ENCODE measurements at places on chromosomes 3 and 15.

- no peak for DNase-seq
These were observed 214.3 kb downstream of the MCTP2 start for GRCh38 chr15:94445566-94446160.

GRCh38 chr15:26294059-26294689, 431.0 kb upstream of the ATP10A start:
- no peak for DNase-seq

GRCh38 chr3:20111836-20112235, 71.6 kb downstream of the KAT2B start:
- no peak for DNase-seq

GRCh38 chr3:158908187-158908734, 106.4 kb downstream of the MFSD1 start:
- no peak for DNase-seq

DNA sequence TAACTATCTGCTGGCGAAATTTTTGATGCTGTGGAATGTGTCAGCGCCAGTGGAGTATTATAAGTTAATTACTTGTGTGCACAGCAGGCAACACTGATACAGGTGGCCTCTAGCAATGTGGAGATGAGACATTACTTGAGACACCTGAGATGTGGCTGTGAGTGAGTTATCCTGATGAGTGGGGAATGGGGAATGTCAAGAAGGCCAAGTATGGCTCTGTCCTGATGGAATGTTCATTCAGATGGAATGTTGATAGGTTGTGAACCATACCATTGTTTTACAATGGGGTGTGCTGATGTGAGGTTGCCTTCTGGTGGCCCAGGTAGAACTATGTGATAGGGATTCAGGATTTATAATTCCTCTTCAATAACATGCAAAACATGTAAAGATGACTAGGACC, 404.8 kb downstream of the PTPRG start:
- DNase-seq = no peak

DNA sequence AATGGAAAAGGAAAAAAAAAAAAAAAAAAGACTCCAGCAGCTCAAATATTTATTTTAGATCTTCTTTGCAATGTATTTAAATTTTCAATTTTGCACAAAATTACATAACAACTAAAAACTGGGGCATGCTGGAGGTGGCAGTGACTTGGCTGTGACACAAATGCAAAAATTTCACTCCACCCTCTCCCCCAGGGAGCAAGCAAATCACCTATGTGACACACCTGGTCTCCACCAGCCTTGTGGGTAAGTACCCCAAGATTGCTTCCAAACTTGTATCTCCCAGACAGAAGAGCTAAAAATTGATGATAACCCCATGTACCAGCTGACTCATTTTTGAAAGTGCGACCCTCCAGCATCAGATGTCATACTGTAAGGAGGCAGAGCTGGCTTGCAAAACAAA, 32.0 kb downstream of the UBE3A start:
- no peak for DNase-seq

DNA sequence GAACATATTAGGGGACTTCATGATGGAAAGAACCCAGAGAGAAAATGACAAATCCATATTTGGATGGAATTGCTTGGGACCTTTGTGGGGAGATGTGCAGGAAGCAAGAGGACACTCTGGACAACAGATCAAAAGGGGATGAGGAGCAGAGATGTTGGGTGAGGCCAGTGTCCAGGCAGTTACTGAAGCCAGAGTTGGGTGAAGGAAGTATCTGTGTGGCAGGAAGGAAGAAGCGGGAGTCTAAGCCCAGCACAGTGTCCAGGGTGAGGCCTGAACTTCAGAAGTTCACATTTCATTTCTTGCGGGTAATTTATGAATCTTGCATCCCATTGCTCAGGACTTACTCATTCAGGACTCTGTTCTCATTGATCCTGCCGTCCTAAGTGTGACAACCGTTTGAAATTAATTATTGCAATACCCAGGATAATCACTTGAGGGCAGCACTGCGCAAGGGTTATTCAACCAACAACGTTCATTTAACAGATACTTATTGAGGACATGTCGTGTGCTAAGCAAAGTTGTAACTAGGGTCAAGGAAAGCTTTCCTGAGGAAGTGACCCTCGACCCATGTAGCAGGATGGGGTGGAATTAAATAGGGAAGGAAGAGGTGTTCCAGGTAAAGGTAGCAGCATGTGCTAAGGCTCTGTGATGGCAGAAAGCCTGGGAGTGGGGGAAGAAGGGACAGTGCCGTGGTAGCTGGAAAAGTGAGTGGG, 61.3 kb upstream of the CMTM8 start:
- peak; percentile 66 for DNase-seq

- no peak for DNase-seq
These were observed 44.7 kb downstream of the SHQ1 start for GRCh38 chr3:72803573-72803972.

- DNase-seq = no peak
These were observed 46.1 kb upstream of the MAP3K13 start for GRCh38 chr3:185316740-185317412.

DNA sequence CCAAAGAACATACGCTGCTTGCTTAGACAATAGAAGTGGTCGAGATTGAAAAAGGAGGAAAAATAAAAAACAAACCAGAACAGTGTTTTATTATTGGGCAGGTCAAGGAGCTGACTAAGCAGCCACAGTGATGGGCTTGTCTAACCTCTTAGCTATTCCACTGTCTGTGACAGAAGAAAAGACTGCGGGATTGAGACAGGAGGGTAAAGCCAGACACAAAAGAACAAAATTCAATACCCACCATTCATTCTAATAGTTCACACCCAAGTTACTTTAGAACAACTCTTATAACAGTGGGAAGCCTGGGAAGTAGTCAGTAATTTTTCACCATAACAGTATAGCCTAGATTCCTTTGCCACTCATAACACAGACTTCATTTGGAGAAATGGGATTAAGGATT, 435.4 kb downstream of the MFSD1 start:
- DNase-seq = no peak

- DNase-seq = no peak
These were observed 1035.1 kb upstream of the NR2F2 start for GRCh38 chr15:95295363-95295762.

DNA sequence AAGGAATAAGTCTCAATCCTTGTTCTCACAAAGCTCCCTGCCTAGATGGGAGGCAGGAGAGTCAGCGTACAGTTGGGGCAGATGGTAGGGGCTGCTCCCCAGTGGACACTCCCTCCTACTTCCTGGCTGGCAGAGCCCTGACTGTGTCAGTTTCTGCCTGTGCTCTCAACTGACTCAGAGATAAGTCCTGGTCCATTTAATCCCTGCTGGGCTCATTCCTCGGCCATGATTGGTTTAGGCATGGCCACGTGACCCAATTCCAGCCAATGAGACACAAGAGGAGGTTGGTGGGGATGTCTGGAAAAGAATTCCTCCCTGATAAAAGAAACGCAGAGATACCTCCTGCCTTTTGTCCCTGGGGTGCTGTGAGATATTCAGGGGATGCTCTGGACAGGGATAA, 118.1 kb upstream of the SLC6A11 start:
- DNase-seq = no peak

DNA sequence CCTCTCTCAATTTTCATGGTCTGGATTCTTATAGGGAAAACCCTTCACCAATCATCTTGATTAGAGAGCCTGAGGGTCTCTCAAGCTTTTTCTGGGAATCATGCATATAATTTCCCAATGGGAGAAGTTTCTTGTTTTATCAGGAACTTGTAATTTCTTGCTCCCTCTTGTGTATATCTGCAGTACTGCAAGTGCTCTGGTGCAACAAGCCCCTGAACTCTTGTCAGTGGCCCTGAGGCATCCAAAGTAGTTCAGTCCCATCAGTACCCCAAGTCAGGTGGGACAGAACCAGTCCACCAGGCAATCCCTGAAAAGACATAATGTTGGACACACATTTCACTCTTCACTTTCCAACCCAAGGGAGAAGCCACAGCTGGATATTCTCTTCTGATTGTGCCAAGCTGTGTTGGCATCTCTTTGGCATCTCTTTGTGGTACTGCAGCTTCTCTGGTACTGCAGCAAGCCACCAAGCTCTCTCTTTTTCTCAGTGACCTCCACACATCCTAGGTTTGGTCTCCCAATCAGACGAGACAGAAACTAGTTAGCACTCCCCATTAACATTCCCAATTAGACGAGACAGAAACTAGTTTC, 214.5 kb downstream of the ZIC4 start:
- DNase-seq = no peak

DNA sequence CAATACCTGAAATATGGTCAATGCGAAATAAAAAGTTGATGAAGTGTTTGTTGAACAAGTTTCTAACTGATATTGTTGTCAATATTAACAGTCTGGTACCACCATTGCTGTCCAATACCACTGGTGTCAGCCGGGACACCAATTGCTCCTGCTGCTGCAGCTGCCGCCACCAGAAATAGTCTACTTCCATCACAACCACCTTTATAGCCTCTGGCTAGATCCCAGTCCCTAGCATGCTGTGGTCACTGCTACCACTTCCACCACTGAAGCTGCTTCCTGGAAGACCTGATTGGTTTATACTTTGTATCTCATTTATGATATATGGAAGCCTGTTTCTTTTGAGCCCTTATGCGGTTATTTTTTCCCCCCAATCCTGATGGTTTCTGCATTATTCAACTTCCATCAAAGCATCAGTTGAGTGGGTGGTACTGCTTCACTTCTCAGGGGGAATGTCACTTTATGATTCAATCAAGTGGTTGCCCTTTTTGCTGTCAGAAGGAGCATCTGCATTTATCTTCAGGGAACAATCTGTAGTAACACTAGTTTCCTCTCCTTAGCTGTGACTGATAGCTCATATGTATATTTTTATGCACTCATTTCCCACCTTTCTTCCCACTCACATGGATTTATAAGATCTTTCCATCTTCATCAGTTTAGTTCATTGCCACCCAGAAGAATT, 11.7 kb downstream of the LNP1 start:
- DNase-seq = no peak

- no peak for DNase-seq
These were observed 7.2 kb downstream of the COX17 start for GRCh38 chr3:119669906-119670570.

- DNase-seq = no peak
These were observed 56.3 kb upstream of the EPHB3 start for GRCh38 chr3:184505076-184505878.

DNA sequence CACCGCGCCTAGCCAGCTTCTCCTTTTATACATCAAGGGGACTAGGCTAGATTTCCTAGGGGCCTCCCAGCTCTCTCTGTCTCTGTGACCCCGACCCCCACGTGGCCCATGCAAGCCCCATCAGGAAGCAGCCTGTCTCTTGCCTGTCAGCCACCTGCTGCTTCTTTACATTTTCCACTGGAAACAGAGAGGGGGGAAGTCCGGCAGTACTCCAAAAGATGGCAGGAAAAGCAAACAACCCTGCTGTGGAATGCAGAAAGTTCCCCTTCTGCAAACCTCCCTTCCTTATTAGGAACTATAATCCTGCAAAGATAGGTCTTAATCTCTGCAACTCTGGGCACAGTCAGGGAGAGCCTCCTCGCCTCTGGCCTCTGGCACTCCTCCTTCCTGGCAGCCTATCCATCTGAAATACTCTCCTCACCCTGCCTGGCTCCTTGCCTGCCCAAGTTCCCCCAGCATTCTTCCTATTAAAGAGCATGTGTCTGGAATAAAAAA, 47.4 kb upstream of the HACD2 start:
- DNase-seq = no peak

GRCh38 chr3:193869221-193870201, 266.4 kb upstream of the HES1 start:
- no peak for DNase-seq

GRCh38 chr3:134608023-134608770, 42.6 kb downstream of the KY start:
- no peak for DNase-seq

GRCh38 chr3:17965331-17965730, 222.9 kb upstream of the TBC1D5 start:
- no peak for DNase-seq

DNA sequence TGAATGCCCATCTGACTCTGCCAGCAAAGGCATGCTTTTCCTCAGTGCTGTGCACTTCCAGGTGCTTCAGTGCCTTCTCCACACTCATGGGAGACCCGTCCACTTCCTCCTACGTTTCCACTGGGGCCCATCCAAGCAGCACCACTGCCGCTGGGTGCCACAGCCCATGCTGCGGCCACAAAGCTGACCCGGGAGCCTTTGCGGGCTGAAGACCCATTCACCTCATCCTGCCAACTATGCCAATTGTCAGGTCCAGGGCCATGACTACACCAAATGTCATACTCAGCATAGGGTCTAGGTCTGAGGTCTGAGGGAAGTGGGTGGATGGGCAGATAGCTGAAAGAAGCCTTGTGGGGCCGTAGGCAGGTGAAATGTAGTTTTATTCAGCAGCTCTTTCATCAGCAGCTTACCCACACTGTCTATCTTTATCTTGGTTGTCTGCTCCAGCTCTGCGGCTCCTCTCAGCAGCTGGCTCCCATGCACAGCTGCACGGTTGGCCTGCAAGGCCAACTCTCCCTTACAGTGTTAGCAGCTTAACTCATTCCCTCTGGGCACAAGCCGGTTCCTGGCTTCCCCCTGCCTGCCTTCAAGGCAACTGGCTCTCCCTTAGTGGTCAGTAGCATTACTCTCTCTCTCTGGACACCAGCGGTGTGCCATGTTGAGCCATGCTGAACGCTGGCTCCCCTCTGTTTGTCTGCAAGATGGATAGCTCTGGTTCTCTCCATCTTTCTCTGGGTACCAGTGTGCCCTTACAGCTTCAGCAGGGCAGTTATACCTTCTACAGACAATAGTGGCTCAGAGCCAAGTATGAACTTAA, 63.7 kb upstream of the SIAH2 start:
- DNase-seq = no peak

GRCh38 chr15:24861014-24861690, 93.6 kb upstream of the SNRPN start:
- no peak for DNase-seq

DNA sequence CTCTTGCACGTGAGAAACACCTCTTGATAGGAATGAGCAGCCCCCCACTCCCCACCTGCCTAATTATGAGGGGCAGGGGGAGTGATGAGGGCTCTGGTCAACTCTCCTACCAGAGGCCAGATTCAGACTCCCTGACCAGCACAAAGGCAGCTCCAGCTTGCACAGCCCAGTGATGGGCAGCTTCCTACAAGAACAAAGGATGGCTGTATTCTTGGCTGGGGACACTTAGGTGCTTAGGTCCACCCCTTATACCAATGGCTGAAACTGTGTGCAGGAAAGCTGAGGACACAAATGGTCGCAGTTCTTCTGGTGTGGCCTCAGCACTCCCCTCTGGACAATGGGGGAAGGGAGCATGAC, 81.8 kb downstream of the IQSEC1 start:
- DNase-seq = no peak

DNA sequence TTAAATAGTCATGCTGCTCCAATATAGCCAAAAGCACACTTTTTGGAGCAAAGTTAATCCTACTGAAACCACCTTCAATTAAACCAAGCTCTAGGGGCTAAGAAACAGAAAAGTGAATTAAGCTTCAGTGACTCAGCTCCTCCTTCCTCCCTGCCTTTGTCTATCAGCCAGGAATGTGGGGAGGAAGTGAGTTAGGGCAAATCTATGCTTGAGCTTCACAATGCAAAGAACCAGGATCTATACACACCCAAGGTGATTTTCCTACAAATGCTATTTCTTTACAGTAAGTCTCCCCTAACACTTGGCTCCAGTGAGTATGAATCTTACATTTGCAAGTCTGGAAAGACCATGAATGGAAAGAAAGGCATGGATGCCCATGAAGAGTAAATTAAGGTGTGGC, 212.1 kb downstream of the P3H2 start:
- DNase-seq = no peak

- no peak for DNase-seq
These were observed 418.9 kb upstream of the NAALADL2 start for GRCh38 chr3:174440253-174440701.

- no peak for DNase-seq
These were observed 2.7 kb downstream of the TM4SF19 start for GRCh38 chr3:196335503-196335948.
